WTC11 (cell line): ENCODE measurements at places on chromosomes 6 and 20. TPM values are rescaled to one million over a fixed set of nuclear protein-coding genes. Genes with fewer than 3 reads are reported as not detected.

The MCCD1 gene
- not detected in 3 replicates for total RNA-seq

DNA sequence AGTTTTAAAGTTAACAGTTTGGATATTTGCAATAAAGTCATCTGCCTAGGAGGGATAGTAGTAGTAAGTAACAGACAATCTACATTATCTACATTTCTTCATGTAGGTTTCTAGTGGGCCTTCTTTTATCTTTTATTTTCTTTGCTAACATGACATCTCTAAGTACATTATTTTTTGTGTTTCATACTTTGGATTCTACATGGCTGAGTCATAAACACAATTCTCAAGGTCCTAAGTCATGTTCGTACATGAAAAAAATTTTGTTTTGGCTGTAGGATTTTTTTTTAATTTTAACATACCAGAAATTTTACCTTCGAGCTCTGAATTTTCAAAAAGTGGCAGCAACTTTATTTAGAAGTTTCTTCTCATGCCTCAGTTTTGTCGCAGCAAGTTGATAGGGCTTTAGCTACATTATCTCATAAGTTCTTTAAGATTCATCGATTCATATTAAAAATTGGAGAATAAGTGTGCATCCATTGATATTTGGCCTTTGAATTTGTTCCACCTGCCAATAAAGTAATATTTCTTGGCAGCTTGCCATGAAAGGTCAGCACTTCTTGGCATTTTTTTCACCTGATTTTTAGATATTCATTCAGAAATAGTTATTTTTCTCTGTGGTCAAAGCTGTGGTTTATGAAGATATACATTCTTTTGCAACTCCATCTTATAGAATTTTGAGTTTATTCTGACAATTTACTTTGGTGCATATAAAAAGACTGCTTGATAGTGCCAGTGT, 146.2 kb downstream of the GRIK2 start:
- peaks cover 8% of the 10 kb centered on the region for H3K4me1 ChIP-seq
- no peak overlapping the region for H3K27ac ChIP-seq
- no peaks in the 10 kb centered on the region for H3K27me3 ChIP-seq
- DNase-seq, result no peak
- H3K4me3 ChIP-seq, result no peak overlapping the region

GRCh38 chr6:169579407-169580111, 122.3 kb downstream of the WDR27 start:
- H3K27me3 ChIP-seq, result no peaks in the 10 kb centered on the region
- H3K4me3 ChIP-seq, result no peak overlapping the region
- peaks cover 12% of the 10 kb centered on the region for H3K36me3 ChIP-seq
- H3K4me1 ChIP-seq, result peaks cover 10% of the 10 kb centered on the region

GRCh38 chr6:148775161-148775560, 28.3 kb downstream of the UST start:
- DNase-seq, result no peak
- peaks cover 6% of the 10 kb centered on the region for H3K36me3 ChIP-seq
- H3K4me1 ChIP-seq, result peaks cover 61% of the 10 kb centered on the region
- H3K4me3 ChIP-seq, result no peak overlapping the region

- no peak overlapping the region for H3K27ac ChIP-seq
- no peaks in the 10 kb centered on the region for H3K4me1 ChIP-seq
- no peak overlapping the region for H3K4me3 ChIP-seq
- DNase-seq, result no peak
Measured at GRCh38 chr20:13265941-13266340, 44.9 kb downstream of the ISM1 start.
